OCI-LY7 (cell line): ENCODE measurements at places on chromosomes 16 and 17.

DNA sequence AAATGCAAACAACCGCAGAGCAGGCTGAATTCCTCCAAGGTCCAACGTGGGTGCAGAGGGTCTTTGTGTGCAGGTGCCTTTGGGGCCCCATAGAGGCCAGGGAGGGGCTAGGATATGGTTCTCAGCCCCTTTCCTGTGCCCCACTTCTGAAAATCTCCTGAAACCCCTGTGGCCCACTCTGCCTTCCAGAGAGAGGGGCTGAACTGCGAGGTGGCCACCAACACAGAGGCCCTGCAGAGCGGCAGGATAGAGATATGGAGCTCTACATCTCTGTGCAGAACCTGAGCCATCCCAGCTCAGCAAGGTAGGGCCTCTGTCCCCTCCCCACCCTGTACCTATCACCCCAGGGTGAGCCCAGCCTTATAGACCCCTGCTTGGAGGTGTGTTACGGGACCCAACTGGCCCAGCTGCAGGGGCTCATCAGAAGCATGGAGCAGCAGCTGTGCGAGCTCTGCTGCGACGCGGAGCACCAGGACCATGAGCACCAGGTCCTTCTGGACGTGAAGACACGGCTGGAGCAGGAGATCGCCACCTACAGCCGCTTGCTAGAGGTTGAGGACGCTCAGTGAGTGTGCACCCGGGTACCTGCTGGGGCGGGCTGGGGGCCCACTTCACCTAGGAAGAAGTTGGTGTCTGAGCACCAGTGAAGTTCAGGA lies 5.5 kb downstream of the USP6 start:
- DNase-seq, result no peak

DNA sequence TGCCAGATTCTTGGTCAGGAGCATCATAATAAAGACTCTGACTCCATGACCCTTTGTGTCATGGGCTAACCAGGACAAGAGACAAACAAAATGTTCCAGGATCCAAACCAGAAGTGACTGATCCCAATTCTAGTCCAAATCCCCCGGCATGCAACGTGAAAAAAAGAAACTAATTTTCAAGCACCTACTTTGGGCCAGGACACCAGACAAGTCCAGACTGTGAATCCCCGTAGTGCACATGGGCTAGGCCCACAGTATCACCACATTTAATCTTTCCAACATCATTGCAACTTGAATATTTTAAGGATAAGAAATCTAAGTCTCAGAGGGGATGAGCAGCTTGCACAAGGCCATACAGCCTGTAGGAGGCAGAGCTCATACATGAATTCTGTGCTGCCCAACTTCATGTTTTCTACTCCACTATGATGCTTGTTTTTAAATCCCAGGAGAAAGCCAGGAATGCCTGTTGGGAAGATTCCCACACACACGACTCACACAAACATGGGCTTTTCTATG lies 365.7 kb downstream of the NPIPA8 start:
- DNase-seq, result no peak

DNA sequence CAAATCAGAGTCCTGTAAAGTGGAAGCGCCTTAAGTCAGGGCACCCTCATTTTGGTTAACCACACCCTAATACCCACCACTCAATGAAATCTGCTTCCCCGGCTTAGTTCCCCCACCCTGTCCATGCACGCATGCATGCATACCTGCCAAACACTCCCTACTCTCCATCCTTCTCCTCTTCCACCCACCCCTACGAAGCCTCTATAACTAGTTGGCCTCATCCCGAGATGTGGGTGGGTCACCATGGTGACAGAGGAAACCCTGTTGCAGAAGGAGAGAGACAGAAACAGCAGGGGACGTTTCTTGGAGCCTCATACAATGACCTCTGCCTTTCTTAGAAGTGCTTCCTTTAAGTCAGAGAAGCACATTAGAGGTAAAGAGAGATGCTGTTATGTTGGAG lies 46.8 kb upstream of the DNAH9 start:
- no peak for DNase-seq

DNA sequence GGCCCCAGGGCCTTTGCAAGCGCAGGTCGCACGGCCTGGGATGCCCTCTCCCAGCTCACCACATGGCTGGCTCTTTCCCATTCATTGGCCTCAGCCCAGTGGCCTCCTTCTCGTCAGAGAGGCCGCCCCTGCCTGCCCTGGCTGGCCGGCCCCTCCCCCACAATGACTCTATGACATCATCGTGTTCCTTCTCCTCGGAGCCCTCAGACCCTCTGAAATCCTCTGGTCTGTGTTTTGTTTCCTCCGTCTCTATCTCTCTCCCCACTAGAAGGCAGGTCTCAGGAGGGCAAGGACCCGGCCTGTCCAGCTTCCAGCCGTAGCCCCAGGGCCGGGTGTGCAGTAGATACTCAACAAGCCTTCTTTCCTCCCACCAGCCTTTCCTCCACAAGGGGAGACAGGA lies 164.8 kb upstream of the FOXF1 start:
- DNase-seq, result no peak

- no peak for DNase-seq
Observed at GRCh38 chr16:10519929-10520868, 60.2 kb downstream of the EMP2 start.
